ENCODE measurements at places on chromosomes 5 and 9.

DNA sequence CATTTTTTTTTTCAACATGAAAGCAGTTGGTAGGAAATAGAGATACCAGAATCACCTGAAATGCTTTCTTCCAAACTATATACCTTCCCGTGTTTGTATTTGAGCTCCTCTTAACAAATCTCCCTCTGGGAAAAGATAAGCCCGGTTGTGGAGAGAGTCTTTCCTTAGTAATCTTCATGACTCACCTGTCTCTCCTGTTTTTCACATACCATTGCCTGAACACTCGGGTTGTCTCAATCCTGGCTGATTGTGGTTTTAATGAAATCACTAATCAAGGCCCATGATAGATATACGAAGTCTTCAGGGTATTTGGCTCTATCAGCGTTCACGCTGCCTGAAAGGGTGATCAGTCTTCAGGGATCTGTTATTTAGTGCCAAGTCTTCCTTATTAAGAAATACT, 136.7 kb downstream of the MAN2A1 start:
- no peak for DNase-seq

GRCh38 chr9:15298362-15298761, 8.7 kb downstream of the TTC39B start:
- no peak for DNase-seq

DNA sequence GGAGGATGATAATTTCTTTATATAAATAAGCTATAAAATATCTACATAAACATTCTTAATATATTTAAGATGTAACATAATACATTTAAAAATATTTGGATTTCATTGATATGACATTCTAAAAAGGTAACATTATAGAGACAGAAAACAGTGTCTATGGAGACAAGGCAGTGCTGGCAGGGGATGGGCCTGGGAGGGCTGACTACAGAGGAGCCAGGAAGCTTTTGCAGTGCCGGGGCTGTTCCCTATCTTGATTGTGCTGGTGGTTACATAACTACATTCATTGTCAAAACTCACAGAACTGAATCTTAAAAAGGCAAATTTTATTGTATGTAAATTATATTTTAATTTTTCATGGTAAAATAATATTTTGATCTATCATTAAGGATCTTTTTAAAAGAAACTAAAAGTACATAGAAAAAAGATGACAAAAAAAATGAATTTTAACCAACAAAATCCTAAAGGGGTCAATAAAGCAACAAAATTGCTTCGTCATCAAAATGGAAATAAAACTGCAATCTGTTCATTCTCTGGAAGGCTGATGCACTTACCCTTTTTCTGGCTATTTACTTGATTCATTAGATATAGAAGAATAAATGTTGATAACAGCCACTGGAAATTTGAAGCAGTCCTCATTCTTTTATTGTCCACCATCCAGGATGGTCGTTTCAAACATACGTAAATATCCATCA, 26.3 kb downstream of the LIFR start:
- DNase-seq: no peak

GRCh38 chr5:173925449-173926071, 37.4 kb downstream of the CPEB4 start:
- DNase-seq: no peak

DNA sequence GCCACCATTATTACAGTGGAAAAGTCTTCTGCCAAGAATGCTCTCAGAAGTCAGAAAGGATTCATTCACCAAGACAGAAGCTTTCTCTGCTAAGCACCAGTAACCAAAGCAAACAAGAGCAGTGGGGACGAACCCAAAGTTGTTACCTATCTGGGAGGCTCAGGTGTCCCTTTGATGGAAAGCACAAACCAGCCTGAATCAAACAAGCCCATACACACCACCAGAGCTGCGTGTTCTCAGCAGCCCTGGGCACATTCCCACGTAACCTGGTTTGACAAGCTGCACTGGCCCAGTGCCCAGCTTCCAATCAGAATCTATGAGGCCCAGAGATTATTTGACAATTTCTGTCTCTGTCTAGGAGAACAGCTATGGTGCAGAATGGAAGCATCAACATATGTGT, 252.6 kb downstream of the ACTL7B start:
- no peak for DNase-seq
